Activated CD4-positive, alpha-beta T cell treated with anti-CD3 and anti-CD28 coated beads, Interleukin-10, Interleukin-2, amounts not matched to agents 100 ng/mL and 50 ng/mL, durations not matched to agents 16 hours and 8 hours (primary cell): ENCODE measurements at places on chromosomes 6 and 20.
A peak's percentile ranks its signal among the peaks of the same experiment; 100 is the strongest.

DNA sequence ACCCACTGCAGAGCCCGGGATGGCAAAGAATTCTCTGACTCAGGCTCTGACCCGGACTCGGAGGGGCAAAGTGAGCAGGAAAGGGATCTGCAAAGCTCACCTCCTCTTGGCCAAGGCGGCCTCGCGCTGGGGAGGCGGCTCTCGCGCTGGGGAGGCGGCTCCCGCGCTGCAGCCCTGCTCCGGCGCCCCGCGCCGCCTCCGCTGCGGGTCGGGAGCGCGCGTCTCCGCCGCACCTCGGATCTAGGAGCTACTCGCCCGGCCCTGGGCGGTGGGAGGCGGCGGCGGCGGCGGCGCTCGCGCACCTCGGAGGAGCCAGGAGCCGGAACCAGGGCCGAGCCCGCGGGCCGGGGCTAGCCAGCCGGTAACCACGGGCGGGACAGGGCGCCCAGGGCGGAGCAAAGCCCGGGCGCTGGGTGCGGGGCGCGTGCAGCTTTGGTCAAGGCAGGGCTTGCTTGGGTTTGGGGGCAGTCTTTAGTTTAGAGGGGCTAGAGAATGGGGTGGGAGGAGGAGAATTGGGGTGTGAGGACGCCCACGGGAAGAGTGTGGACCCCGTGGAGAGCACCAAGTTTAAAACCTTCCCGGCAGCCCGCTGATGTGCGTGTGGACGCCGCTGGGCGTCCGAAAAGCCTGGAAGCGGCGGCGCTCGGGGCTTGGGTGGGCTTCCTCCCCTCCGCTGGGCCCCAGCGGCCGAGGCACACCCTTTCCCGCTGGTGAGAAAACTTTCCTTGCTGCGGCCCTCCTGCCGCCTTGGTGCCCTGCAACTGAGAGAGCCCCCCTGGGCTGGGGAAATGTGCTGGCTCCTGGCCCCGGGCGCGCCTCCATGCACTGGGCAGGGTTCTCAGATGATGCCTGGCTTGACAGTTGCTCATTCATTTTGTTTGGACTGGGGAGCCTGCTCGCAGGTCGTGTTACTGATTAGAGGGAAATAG is at the start of gene MRAP2:
MRAP2 (plus strand) TSS at position 250 of the 929 bp plus-strand sequence. CDS start 21,547 bp downstream, outside the sequence.
- DNase-seq, result peak; percentile 8

DNA sequence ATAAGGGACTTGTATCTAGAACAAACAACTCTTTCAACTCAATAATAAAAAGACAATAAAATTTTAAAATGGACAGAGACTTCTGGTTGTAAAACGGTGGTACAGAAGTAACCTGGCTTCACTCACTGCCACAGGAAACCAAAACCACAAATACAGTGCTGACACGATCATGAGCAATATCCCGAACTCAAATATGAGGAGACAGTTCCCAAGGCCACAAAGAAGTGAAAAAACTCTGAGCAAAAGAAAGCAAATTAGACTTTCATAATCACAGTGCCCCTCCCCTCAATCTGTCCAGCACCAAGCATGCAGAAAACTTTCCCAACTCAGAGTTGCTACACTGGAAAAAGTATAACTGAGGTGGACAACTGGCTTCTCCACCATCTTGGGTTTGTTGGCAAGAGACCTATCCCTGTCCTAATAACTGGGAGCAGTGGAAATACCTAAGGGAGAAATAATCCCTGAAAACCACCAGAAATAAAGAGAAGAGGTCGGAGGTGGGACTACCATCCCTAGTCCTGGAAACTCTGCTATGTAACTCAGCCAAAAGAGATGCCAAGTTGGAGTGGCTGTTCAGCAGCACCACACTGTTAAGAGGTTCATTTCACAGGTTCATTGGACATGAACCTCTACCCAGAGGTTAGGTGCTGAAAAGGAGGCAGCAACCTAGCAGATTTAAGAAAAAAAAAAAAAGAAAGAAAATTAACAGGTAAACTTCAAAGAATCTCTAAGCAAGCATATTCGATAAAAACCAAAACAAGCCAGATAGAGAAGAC is 55.5 kb downstream of the REV3L start:
- peak; percentile 85 for DNase-seq

DNA sequence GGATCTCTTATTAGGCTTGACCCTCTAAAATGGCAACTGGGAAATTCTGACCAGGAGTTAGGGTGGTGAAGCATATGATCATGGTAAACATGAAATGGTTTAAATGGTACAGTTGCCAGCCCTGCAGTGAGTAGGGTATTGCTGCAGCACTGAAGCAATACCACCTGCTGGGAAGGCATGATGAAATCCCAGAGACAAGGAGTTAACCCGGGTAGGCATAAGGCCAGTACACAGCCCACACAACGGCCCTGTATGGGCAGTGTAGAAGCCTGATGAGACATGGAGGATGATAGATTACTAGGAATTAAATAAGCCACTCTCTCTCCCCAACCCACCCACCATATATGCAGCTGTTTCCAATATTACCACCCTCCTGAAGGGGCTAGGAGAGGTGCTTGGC is 197.4 kb upstream of the MOCS1 start:
- no peak for DNase-seq

DNA sequence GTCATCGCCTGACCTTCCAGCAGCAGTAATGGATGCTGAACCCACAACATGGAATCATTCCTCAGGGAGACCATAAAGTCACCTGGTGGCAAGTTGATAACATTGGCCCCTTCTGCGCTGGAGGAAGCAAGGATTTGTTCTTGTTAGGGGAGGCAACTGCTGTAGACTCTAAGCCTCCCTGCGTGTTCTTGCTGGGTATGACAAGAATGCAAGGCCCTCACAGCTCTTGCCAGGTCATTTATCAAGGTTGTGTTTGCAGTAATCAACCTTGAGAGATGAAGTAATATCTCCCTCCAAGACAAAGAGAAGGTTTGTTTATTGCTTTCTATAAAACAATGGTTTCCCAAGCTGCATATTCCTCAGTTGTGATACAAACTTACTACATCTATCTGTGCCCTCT is 80.9 kb downstream of the PERP start:
- DNase-seq, result no peak

DNA sequence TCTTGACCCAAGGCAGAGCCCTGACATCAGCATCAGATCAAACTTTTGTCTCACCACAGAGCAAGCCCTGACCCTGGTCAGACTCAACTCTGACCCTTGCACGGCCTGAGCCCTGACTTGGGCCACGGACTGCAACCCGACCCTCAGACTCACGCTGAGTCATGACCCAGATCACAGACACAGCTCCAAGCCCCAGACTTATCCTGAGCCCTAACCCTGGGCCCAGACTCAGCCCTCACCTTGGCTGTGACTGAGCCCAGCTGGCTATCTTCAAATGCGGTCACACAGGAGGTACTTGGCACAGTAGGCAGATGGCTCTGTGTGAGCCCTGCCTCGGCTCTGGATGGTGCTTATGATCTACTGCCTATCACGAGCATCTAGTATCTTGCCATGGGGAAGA is 602.3 kb downstream of the PTPRT start:
- DNase-seq, result no peak

- no peak for DNase-seq
These were observed 1382.4 kb upstream of the ADGRB3 start for GRCh38 chr6:67252663-67253062.

DNA sequence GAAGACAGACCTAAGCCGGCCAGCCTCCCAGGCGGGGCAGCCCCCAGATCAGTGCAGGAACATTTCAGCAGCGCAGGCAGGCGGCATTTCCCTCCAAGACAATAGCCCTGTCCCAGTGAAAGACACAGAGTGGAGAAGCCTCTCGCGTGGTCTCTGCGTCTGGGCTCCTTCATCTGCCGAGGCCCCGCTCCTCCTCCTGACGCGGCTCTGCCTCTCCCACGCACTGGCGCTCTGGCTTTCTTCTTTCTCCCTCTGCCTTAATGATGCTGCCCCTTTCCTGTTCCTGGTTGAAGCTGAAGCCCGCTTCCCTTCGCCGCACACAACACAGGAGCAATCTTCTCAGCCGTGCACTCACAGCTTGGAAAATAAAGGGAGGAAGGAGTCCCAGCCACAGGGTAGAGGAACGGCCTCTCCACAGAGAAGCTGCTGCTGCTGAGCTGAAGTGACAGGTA is 347.5 kb downstream of the CDH4 start:
- no peak for DNase-seq
